ENCODE measurements at places on chromosomes 12 and 14.

GRCh38 chr14:51022769-51023168 lies 72.1 kb downstream of the TRIM9 start:
- no peak for DNase-seq

DNA sequence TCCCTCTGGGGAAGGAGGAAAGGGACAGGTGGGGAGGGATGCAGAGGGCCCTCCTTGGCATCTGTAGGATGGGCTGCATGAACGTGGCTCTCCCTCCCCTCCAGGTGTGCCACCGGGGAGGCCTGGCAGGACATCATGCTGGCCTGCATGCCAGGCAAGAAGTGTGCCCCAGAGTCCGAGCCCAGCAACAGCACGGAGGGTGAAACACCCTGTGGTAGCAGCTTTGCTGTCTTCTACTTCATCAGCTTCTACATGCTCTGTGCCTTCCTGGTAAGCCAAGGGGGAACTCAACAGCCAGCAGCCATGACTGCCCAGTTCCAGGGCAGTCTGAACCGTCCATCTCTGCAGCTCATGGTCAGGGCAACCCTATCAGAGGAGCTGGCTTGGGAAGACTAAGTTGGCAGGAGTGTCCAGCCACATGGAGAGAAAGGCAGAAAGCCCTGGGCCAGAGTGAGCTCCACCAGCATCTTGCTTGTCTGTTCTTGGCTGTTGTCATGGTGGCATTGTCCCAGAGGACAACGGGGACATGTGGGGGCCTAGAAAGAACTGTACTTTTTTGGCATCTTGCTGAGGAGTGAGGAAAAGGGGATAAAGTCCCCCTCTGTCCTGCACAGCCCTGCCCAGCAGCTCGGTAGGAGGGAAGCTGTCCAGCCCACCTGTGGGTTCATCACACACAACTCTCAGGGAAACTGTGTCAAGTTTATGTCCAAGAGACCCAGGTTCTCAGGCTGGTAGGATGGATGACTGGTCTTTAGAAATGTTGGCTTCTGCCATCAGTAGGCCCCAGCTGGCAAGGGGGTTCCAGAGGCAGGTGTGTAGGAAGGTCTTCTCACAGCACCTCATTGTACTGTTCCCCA lies 129.8 kb upstream of the FKBP4 start:
- DNase-seq, result no peak

DNA sequence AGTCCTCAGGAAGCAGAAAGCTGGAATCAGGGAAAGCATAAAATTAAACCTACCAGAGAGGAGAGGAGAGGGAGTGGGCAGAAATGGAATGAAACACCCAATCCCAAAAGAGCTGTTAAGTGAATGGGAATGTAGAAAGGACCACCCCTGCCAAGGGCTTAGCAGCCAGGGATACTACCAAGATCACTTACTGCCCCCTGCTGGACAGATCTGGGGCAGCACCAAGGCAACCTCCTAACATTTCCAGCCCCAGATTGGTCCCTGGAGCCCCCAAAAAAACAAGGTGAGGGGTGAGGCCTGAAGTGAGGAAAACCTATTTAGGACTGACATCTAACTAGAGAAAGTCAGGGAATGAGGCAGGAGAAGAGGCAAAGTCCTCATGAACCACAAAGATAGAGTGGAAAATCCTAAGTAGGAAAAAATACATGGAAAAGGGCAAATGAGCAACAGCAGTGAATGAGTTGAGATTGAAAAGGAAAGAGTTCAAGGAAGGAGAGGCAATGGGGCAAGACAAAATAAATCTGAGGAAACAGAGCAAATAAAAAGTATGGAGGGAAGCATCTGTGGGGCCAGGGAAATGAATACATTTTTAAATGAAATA lies 11.2 kb upstream of the FKBP11 start:
- peak; percentile 76 for DNase-seq

GRCh38 chr12:52444647-52445595 lies 7.0 kb downstream of the KRT6B start:
- DNase-seq, result no peak

DNA sequence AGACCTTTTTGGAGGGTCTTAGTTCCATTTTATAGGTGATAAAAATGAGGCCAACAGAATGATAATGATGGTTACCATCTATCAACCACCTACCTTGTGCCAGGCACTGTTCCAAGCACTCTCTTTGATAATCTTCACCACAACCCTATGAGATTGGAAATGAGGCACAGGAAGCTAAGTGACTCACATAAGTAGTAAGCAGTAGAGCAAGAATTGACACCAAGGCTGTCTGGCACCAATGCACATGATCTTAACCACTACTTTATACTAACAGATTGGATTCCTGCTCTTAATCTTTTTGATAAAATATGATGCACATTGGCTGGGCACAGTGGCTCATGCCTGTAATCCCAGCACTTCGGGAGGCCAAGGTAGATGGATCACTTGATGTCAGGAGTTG lies 91.4 kb downstream of the DRAM1 start:
- DNase-seq, result no peak

DNA sequence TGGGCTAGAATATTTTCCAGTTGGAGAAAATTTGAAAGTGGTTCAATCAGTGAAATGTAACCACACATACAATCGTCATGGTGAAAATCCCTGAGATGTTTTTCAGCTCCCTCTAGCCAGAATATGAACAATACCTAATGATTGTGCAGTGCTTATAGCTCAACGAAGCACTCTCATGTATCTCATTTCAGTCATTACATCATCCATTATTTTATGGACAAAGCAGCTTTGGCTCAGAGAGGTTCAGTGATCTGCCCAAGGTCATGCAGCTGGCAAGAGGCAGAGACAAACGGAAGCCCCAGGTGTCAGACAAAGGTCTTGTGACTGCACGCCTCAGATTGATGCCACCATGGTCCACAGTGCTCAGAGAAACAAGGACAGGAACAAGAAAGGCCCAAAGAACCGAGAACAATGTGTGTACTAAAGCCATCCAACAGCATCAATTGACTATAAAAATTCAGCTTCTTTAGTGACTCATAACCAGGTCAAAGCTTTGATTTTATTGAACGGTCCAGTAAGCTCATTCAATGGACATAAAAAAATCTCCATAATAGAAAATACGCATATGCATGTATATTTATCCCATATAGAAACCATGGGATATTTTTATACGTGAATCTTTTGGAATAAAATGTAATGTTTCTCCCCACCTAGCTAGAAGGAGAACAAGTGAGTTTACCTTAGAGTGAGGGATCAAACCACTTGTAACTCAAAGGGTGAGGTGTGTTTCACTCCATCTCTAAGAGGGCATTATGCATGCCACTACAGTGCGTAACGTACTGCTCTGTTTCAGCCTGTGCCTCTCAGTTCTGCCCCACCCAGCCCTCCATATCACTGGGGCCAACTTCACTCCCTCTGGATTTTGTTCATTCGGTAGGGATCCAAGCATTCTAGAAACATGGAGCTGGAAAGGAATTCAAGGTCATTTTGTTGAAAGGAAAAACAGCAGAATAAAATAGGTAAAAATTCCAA lies 141.8 kb downstream of the GRIN2B start:
- no peak for DNase-seq

DNA sequence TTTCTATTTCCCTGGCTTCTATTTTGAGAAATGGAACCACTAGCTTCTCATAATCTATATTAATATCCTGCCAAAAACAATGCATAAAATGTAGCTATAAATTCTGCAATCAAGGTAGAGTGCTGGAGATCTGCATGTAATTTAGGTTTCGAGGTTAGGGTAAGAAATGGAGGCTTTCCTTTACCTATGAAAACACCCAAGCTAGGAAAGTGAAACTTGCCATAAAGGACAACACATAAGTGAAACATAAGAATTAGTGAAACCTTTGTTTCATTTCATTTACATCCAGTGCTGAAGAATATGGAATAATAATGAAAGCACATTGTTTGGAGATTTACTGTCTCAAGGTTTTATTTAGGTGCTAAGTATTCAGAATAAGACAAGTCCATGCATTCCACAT lies 9.7 kb downstream of the CLEC2A start:
- no peak for DNase-seq

GRCh38 chr12:77736219-77736965 lies 94.3 kb upstream of the NAV3 start:
- DNase-seq, result no peak

GRCh38 chr14:49882826-49883694 lies 9.8 kb upstream of the ARF6 start:
- DNase-seq, result no peak

GRCh38 chr12:105332925-105333324 lies 2.4 kb downstream of the C12orf75 start:
- DNase-seq, result no peak

DNA sequence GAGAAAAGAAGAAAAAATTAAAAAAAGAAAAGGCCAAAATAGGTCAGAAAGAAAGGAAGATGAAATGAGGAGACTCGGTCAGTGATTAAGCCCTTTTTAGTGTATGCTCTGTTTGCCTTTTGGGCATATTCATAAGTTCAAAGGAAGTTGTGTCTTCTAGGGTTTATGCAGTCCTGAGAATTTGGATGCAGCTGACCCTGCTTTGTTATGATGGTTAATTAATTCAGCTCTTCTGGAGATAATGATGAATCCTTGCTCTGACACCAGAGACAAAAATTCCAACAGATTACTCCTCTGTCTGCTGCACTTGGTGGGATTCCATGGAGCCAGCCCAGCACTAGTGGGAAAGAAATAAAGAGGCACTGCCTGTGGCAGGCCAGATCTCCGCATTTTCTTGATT lies 4.5 kb upstream of the SLC7A8 start:
- DNase-seq, result no peak

- DNase-seq, result no peak
Measured at GRCh38 chr12:45304514-45305178, 88.8 kb downstream of the ANO6 start.

DNA sequence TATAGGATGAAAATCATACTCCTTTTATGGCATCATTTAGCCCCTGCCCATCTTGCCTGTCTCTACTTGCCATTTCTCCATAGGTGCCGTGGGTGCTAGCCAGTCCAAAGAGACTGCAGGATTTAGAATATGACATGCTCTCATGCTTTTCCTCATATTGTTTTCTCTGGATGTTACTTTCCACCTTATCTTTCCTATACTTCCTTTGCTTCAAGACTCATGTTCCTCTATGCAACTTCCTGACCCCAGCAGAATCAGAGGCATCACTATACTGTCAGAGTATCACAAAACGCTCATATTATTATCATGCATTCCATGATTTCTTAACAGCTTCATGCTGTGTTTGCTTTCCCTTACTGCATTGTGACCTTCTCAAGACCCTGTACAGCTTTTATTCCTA lies 220.8 kb upstream of the ABCD2 start:
- DNase-seq, result no peak

GRCh38 chr14:89983375-89983774 lies 27.6 kb downstream of the TDP1 start:
- DNase-seq, result no peak

GRCh38 chr12:9118158-9118557 lies 2.4 kb upstream of the A2M start:
- DNase-seq, result no peak

DNA sequence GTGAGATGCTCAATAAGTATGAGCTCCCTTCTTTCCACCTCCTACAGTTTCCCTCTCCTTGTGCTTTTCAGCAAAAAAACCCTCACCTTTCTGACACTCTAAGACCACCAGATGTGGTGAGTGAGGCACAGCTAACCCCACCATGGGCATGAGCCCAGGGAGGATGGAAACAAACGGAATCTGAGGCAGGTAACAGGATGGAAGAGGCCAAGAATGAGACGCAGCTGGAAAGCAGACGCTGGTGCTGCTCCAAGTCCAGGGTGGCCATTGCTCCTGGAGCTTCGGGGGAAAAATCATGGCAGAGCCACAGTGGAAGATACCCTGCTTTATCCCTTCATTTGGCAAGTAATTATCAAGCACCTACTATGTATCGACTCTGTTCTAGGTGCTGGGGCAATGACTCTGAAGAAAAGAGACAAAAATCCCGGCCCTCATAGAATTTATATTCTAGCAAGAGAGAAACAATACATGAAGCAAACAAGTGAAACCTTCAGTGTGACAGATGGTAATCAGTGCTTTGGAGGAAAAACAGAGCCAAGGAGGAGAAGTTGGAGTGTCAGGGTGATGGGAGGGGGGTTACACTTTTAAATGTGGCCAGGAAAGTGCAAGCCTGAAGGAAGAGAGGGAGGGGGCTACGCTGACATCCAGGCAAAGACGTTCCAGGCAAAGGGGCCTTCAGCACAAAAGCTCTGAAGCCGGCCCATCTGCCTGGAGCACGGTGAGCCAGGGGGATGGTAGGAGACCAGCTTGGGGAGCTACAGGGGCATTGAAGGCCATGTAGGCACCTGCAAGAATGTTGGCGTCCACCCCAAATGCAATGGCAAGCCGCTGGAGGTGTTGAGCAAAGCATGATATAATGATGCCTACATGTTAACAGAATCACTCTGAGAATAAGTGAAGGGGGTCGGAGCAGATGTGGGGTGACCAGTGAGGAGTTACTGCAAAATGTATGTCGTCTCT lies 154.2 kb downstream of the DPF3 start:
- no peak for DNase-seq

DNA sequence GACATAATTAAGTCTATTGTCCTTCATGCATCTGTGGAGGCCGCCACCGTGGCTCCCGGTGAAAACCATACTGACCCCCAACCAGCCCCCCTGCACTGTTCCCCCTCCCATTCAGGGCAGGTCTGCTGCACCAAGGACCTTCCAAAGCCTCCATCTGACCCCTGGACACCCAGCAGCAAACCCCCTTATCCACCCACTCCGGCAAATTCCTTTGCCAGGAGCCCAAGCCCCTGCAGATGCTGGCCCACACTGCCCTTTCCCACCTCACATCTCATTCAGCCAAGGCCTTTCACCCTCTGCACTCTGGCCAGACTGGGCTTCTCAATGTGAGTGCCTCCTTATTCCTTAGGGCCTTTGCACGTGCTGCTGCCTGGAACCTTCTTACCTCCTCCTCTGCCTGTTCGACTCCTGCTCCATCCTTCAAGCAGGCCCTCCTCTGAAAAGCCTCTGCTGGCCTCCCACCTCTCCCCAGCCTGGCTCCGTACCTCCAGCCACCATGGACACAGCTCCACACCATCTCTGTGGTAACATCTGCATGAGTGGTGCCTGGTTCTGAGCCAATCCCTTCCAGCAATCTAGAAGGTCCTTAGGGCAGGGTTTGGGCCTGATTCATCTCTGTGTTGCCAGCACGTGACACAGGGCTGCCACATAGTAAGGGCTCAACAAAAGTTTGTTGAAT lies 230.7 kb downstream of the BCL11B start:
- DNase-seq, result no peak

DNA sequence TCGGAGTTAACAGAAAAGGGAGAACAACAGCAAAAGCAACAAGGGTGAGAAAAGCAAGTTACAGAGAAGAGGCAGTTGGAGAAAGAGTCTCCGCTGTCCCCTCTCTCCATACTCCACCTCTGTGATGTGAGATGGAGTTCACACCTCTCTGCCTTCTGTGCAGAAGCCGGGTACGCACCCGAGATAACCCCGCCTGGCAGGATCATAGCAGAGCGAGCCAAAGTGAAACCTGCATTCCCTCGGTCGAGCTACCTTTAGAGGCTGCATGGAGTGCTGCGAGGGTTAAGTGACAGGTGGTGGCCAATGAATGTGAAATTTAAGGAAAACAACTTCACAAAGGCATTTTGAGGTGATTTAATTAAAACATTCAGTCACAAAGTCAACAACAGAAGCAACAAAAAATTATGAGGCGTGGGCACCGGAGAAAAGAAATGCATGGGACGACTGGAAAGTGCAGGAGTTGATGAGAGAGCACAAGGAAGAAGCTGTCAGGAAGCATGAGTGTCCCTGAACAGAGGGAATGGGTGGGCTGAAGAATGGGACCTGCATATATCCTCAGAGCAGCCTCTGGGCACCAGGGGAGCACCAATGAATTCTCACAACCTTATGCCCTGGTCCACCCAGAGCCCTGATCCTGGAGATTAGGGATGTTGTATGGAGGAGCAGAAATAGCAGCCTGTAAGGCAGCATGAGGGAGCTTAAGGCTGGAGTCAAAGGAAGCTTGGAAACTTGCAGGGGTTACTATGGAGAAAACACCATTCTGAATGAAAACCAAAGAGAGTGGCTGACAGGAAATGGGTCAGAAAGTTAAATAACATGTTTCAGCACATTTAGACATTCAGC lies 208.3 kb downstream of the EMP1 start:
- DNase-seq, result no peak
